ENCODE measurements at places on chromosomes 7 and 10. TPM values are rescaled to one million over a fixed set of nuclear protein-coding genes. Genes with fewer than 3 reads are reported as not detected.

DNA sequence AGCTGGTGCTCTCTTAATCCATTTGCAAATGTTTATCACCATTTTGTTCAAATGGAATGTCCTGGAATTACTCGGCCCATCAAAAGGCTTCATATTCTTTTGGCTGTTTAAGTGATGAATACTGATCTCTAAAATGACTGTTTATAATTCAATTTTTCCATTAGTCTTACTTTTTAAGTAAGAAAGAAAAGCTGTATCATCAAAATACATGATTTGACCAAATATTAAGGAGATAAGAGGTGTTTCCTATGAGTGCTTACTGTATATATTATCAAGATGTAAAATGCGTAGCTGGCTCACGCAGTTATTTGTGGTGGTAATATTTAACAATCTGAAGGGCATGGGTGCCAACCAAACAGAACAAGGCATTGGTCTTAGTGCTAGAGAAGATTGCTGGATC is 51.2 kb downstream of the OTUD1 start:
- no peak overlapping the region for H3K27ac ChIP-seq
- H3K27me3 ChIP-seq: peaks cover 10% of the 10 kb centered on the region
- no peak for DNase-seq
- no peaks in the 10 kb centered on the region for H3K36me3 ChIP-seq
- no peak overlapping the region for H3K4me3 ChIP-seq
- H3K4me1 ChIP-seq: no peaks in the 10 kb centered on the region

- no peak overlapping the region for H3K4me3 ChIP-seq
- no peak overlapping the region for H3K27ac ChIP-seq
- H3K4me1 ChIP-seq: peaks cover 19% of the 10 kb centered on the region
Measured at GRCh38 chr7:139914306-139915267, 85.5 kb downstream of the TBXAS1 start.

DNA sequence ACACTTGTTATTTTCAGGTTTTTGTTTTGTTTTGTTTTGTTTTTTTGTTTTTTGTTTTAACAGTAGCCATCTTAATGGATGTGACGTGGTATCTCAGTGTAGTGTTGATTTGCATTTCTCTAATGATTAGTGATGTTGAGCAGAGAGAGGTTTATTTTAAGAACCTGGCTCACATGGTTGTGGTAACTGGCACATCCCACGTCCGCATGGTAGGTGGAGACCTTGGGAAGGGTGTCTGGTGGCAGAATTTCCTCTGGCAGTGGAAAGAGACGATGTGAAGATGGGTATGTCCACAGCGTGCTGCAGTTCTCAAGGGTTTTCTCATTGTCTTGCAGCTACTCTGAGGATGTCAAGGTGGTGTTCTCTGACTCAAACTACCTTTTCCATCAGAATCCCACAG is 252.2 kb downstream of the GALNT17 start:
- no peaks in the 10 kb centered on the region for H3K27me3 ChIP-seq
- H3K36me3 ChIP-seq: no peaks in the 10 kb centered on the region
- DNase-seq: no peak
- H3K27ac ChIP-seq: no peak overlapping the region

- no peak for DNase-seq
- H3K27ac ChIP-seq: no peak overlapping the region
- H3K4me3 ChIP-seq: no peak overlapping the region
- H3K27me3 ChIP-seq: no peaks in the 10 kb centered on the region
Measured at GRCh38 chr10:64515970-64516699, 994.9 kb downstream of the REEP3 start.

GRCh38 chr7:94391726-94392392 is 2.8 kb upstream of the COL1A2 start:
- no peak overlapping the region for H3K4me3 ChIP-seq
- H3K36me3 ChIP-seq: no peaks in the 10 kb centered on the region
- no peak for DNase-seq
- H3K27ac ChIP-seq: peak overlapping the region; percentile 61

GRCh38 chr10:34097682-34098081 is 717.4 kb downstream of the PARD3 start:
- H3K27me3 ChIP-seq: no peaks in the 10 kb centered on the region
- DNase-seq: no peak
- no peak overlapping the region for H3K4me3 ChIP-seq

DNA sequence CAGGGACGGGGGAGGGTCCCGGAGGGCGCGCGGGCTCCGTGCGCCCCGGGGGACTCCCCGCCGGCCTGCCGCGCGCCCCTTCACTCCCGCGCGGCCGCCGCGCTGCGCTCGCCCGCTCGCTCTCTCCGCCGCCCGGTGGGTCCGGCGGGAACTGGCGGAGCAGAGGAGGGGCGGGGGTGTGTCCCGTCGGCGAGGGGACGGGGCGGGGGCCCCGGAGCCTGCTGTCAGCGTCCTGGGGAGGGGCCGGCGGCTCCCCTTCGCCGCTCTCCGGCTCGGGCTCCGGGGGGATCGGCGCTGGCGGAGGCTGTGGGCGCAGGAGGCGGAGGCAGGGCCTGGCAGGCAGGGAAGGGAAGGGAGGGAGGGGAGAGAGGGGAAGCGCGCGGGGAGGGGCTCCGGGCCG is at the start of gene SH3PXD2A:
Gene SH3PXD2A (minus strand): TSS at position 153 of the 400 bp plus-strand sequence. CDS start 310 bp downstream, outside the sequence.
- no peak within 1 kb of the TSS for H3K27ac ChIP-seq
- H3K36me3 ChIP-seq: no peaks in the 10 kb centered on the region
- peaks cover 22% of the 10 kb centered on the region for H3K27me3 ChIP-seq
- peaks cover 7% of the 10 kb centered on the region for H3K4me1 ChIP-seq
- peak; percentile 13 for DNase-seq

- H3K27ac ChIP-seq: peak overlapping the region; percentile 62
- peaks cover 12% of the 10 kb centered on the region for H3K4me1 ChIP-seq
- no peaks in the 10 kb centered on the region for H3K36me3 ChIP-seq
Measured at GRCh38 chr10:118568327-118568848, 27.1 kb downstream of the PRLHR start.

GRCh38 chr10:116802474-116802873 is 46.8 kb upstream of the ENO4 start:
- peaks cover 12% of the 10 kb centered on the region for H3K27me3 ChIP-seq
- H3K27ac ChIP-seq: no peak overlapping the region
- no peaks in the 10 kb centered on the region for H3K4me1 ChIP-seq

- H3K27ac ChIP-seq: no peak overlapping the region
- H3K4me1 ChIP-seq: peaks cover 15% of the 10 kb centered on the region
- no peak for DNase-seq
- no peaks in the 10 kb centered on the region for H3K36me3 ChIP-seq
- H3K4me3 ChIP-seq: no peak overlapping the region
Measured at GRCh38 chr10:43037440-43037839, 39.4 kb upstream of the RET start.

GRCh38 chr7:124257638-124258308 is 224.9 kb upstream of the TMEM229A start:
- H3K27me3 ChIP-seq: no peaks in the 10 kb centered on the region
- no peak overlapping the region for H3K4me3 ChIP-seq
- no peak overlapping the region for H3K27ac ChIP-seq
- no peaks in the 10 kb centered on the region for H3K4me1 ChIP-seq
- no peaks in the 10 kb centered on the region for H3K36me3 ChIP-seq

- peak overlapping the region; percentile 85 for H3K27ac ChIP-seq
- peaks cover 12% of the 10 kb centered on the region for H3K4me1 ChIP-seq
- no peak overlapping the region for H3K4me3 ChIP-seq
- no peaks in the 10 kb centered on the region for H3K27me3 ChIP-seq
- no peak for DNase-seq
Measured at GRCh38 chr7:66213637-66214036, 8.5 kb downstream of the TPST1 start.

DNA sequence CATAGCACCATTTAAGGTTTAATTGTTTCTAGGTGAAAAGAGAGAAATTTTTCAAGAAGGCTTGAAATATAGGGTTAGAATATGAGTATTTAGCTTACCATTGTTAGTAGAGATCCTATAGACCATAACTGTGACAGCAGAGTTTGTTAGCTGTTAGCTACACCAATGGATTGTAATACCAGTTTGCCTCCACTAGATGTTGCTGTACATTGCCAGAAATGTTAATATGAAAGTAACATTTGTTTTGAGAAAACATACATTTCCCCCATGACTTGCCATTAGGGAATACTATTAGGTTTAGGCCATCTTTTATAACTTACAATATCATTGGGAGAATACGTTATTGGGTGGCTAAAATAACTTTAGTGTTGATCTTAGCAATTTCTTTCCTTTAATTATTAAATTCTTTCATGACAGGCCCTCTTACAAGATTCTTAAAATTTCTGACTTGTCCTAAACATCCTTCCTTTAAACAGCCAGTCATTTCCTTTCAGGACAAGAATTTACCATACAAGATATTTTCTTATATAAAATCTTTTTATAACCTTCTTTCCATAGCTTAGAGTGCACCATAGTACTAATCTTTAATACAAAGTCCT is 39.5 kb downstream of the ZNF117 start:
- peaks cover 11% of the 10 kb centered on the region for H3K27me3 ChIP-seq
- peaks cover 6% of the 10 kb centered on the region for H3K4me1 ChIP-seq
- no peaks in the 10 kb centered on the region for H3K36me3 ChIP-seq

- no peak for DNase-seq
- H3K27me3 ChIP-seq: no peaks in the 10 kb centered on the region
- peaks cover 23% of the 10 kb centered on the region for H3K4me1 ChIP-seq
- H3K4me3 ChIP-seq: peak overlapping the region; percentile 70
- H3K36me3 ChIP-seq: peaks cover 17% of the 10 kb centered on the region
Measured at GRCh38 chr10:63388421-63389031, 77.3 kb downstream of the JMJD1C start.

GRCh38 chr7:150453181-150453580 is 2.8 kb downstream of the GIMAP8 start:
- peaks cover 86% of the 10 kb centered on the region for H3K4me1 ChIP-seq
- H3K27ac ChIP-seq: peak overlapping the region; percentile 98
- no peaks in the 10 kb centered on the region for H3K27me3 ChIP-seq

GRCh38 chr10:33277135-33277536 is 57.3 kb downstream of the NRP1 start:
- H3K36me3 ChIP-seq: no peaks in the 10 kb centered on the region
- no peak for DNase-seq
- H3K27ac ChIP-seq: no peak overlapping the region
- no peaks in the 10 kb centered on the region for H3K27me3 ChIP-seq
- no peaks in the 10 kb centered on the region for H3K4me1 ChIP-seq
- no peak overlapping the region for H3K4me3 ChIP-seq

GRCh38 chr7:100372694-100373093 is 593 bp upstream of the PILRA start:
- peak overlapping the region; percentile 89 for H3K27ac ChIP-seq
- H3K27me3 ChIP-seq: no peaks in the 10 kb centered on the region
- peaks cover 14% of the 10 kb centered on the region for H3K4me1 ChIP-seq
- no peak for DNase-seq
- H3K4me3 ChIP-seq: no peak overlapping the region

- H3K27me3 ChIP-seq: no peaks in the 10 kb centered on the region
- peaks cover 15% of the 10 kb centered on the region for H3K4me1 ChIP-seq
- no peak overlapping the region for H3K4me3 ChIP-seq
- H3K27ac ChIP-seq: no peak overlapping the region
- peaks cover 6% of the 10 kb centered on the region for H3K36me3 ChIP-seq
Measured at GRCh38 chr7:129014501-129015101, 40.3 kb downstream of the TNPO3 start.

GRCh38 chr10:70432561-70433263 is 8.8 kb downstream of the NODAL start:
- peak overlapping the region; percentile 8 for H3K27ac ChIP-seq
- DNase-seq: no peak
- peaks cover 25% of the 10 kb centered on the region for H3K36me3 ChIP-seq
- peak overlapping the region; percentile 52 for H3K4me3 ChIP-seq
- H3K4me1 ChIP-seq: peaks cover 26% of the 10 kb centered on the region

DNA sequence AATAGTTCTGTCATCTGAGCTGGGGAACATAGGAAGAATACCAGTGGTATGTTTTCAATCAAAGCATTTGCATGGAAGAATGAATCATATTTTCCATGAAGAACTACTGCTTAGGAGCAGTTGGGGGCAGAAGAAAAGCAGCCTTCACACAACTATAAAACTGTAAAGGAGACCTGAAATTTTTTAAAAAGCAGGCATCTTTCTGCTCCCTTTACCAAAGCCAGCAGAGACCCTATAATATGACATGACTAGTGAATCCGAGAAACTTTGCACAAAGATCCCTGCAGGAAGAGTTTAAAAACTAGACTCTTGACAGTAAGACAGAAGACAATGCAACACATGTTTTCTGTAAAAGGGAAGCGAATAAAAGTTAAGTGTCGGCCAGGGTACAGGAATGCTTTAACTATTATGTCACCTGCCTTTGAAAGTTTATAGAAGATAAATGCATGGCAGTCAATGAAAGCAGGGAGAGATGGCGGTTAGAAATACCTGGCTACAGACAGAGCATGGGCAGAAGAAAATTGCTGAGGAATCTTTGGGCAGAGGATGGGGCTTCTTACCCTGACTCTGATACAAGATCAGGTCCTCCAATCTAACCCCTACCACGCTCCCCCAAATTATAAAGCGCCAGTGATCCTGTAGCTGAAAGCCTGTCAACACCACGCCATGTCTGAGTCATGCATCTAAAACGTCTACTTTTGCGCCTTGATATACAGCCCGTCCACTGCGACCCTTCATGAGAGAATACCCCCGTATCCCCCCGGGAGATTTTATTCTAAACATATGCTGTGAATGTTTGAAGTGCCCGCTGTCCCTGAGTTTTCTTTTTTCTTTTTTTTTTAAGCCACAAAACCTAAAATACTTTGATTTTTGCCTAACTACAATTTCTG is 93.1 kb downstream of the GLI3 start:
- no peak for DNase-seq
- peaks cover 1% of the 10 kb centered on the region for H3K27me3 ChIP-seq
- H3K27ac ChIP-seq: no peak overlapping the region
- no peaks in the 10 kb centered on the region for H3K36me3 ChIP-seq

- no peak overlapping the region for H3K4me3 ChIP-seq
- H3K27me3 ChIP-seq: no peaks in the 10 kb centered on the region
- no peak overlapping the region for H3K27ac ChIP-seq
- no peak for DNase-seq
- H3K36me3 ChIP-seq: no peaks in the 10 kb centered on the region
Measured at GRCh38 chr10:5876181-5876768, 13.4 kb downstream of the ANKRD16 start.

DNA sequence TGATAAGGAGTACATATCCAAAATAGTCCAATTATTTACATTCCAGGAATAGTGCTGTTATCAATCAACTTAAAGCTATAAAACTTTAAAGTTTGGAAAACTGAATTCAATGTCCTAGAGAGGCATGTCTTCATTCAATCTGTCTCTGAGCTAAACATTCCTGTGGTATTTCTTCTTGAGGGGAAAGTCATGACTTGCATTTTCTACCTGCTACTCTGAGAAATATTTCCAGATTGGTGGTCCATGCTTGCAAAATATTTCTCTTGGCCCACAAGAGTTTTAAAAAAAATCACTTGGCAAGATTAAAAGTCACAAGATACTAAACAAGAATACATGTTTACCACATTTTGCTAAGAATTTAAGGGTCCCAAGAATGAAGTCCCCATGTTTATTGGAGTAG is 63.6 kb upstream of the HGF start:
- H3K36me3 ChIP-seq: no peaks in the 10 kb centered on the region
- H3K27me3 ChIP-seq: no peaks in the 10 kb centered on the region
- no peaks in the 10 kb centered on the region for H3K4me1 ChIP-seq
- H3K4me3 ChIP-seq: no peak overlapping the region
- no peak for DNase-seq

GRCh38 chr7:953547-954327 is 743 bp downstream of the ADAP1 start:
- no peaks in the 10 kb centered on the region for H3K27me3 ChIP-seq
- DNase-seq: no peak
- H3K4me1 ChIP-seq: no peaks in the 10 kb centered on the region
- no peaks in the 10 kb centered on the region for H3K36me3 ChIP-seq
- no peak overlapping the region for H3K27ac ChIP-seq
- no peak overlapping the region for H3K4me3 ChIP-seq

The KIAA1549 gene
- not detected for polyA plus RNA-seq

The NPTX2 gene
- polyA plus RNA-seq: not detected

The OR2A12 gene
- not detected for polyA plus RNA-seq

Data from naive thymus-derived CD8-positive, alpha-beta T cell (primary cell).